ENCODE measurements at places on chromosomes 7 and 10.

- DNase-seq = peak; percentile 52
These were observed 33.4 kb upstream of the ABLIM1 start for GRCh38 chr10:114691442-114691941.

DNA sequence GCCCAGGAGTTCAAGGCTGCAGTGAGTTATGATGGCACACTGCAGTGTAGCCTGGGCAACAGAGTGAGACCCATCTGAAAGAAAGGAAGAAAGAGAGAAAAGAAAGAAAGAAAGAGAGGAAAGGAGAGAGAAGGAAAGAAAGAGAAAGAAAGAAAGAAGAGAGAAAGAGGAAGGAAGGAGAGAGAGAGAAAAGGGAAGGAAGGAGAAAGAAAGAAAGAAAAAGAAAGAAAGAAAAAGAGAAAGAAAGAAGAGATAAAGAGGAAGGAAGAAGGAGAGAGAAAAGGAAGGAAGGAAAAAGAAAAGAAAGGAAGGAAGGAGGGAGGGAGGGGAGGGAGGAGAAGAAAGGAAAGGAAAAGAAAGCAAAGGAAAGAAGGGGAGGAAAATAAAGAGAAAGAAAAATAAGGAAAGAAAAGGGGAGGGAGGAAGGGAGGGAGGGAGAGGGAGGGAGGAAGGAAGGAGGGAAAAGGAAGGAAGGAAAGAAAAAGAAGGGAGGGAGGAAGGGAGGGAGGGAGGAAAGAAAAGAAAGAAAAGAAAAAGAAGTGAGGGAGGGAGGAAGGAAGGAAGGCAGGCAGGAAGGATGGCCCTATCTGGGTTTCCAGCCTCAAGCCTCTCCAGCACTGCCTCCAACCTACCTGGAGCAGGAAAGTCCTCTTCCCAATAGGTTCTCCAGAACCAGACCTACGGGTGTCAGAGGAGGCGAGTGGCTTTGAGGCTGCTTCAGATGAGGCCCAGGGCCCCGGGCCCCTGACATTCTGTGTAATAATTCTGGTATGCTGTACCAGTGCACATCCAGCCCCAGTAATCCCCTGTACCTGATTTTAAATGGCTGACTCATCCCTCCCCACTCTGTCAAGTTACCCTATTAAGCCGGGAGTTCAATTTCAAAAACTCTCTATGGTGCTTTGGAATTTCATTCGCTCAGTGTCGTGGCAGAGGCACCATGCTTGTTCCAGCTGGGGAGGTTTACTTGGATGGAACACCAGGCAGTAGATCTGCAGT is 6.8 kb upstream of the PARD3 start:
- DNase-seq = peak; percentile 18

DNA sequence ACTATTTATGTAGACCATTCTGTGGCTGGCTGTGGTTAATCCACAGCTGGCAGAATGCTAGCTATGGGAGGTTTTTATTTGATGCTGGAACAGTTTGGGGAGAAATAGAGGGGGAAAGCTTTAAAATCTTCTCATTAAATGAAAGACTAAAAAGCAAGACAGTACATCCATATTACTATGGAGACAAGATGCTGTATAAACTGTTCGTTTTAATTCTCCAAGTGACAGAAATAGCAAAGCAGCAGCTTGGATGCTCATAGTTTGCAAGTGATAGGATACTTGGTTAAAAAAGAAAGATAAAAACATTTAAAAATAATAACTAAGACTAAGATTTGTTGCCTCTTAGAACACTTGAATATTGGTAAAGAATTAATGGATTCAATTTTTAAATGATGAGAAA is 304.9 kb upstream of the KAT6B start:
- DNase-seq = no peak

- DNase-seq = no peak
These were observed 25.6 kb downstream of the BLVRA start for GRCh38 chr7:43784030-43784584.

DNA sequence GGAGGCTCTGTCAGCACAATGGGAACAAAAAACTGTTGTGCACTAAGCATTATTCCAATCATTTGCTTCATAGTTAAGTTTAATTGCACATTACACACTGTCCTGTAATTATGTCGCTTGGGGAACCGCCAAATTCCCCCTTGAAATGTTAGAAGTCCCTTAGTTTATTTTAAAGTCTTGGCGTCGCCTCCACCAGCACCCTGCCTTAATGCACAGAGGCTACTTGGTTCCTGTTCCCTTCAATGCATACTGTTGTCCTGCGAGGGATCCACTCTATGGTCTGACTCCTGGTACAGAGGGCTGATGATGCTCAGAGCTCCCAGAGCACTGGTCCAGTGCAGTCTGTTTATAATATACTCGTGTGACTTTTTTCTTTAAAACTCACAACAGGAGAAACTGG is 330.7 kb downstream of the ELMO1 start:
- DNase-seq = no peak

GRCh38 chr7:22831602-22832305 is 9.1 kb upstream of the TOMM7 start:
- DNase-seq = no peak

- no peak for DNase-seq
These were observed 112.8 kb downstream of the SEMA3D start for GRCh38 chr7:85074016-85074415.

GRCh38 chr10:8233832-8234259 is 179.4 kb downstream of the GATA3 start:
- no peak for DNase-seq

GRCh38 chr7:93392984-93393383 is 160.8 kb downstream of the VPS50 start:
- no peak for DNase-seq

- DNase-seq = peak; percentile 51
These were observed at the start of gene ST8SIA6 for GRCh38 chr10:17454161-17455014. TSS of gene ST8SIA6 (minus strand) at chr10:17454595. CDS start at chr10:17454255, 340 bp downstream.

DNA sequence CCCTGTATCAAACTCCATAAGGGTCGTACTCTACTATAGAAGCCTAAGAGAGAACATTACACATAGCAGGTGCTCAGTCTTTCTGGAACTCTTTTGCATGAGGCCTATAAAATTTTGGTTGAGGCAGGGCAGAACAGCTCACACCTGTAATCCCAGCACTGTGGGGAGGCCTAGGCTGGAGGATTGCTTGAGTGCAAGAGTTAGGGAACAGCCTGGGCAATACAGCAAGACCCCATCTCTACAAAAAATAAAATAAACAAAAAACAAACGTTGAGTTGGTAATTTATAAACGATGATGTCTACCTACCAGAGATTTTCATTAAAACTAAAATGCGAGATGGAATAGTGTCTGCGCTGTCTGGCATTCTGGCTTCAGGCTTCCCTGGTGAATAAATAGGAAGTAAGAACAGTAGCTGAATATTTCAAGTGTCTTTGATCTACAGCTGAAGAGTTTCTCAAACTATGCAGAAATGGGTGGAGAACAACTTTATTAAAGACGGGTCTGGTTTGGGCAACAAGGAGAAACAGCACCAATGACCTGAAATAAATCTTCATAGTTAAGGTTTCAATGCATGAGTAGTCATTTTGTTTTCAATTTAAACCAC is 774 bp downstream of the PON2 start:
- DNase-seq = peak; percentile 8

DNA sequence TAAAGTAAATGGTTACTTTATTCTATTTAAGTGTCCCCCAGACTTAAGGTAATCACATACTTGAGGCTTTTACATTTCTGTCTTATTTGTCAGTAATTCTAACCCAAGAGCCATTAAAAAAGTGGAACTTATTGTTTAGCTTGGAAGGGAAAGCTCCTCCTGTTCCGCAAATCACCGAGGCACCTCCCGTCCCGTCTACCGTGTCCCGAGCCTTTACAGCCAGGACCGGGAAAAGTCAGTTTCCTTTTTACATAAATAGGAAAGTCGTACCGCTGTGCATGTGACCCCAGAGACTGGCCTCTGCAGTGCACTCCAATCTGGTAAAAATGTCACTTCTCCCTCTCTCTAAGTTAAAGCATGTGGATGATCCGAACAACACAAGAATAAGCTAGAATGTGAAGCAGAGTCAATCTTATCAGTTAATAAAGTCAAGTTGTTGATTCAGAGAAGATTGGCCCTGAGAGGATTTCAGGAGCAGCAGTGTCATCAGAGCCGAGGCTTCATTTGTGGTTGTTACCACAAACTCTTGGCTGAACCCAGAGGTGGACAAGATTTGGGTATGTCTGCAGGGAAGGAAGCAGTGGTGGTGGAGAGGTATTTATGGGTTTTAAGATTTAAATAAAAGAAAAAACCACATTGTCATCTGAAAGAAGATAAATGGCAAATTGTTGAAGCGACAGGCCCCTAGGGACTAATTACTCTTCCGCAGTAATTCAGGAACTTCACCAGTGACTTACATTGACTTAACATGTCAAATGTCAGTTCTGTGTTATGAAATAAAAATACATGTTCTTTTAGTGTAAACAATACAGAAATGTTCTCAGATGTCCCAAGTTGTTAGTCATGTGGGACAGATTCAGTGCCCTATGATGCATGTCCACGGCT is 316.6 kb upstream of the ZNF32 start:
- DNase-seq = peak; percentile 42

Measured in MCF 10A (cell line).